ENCODE measurements at places on chromosomes 16 and 17.

DNA sequence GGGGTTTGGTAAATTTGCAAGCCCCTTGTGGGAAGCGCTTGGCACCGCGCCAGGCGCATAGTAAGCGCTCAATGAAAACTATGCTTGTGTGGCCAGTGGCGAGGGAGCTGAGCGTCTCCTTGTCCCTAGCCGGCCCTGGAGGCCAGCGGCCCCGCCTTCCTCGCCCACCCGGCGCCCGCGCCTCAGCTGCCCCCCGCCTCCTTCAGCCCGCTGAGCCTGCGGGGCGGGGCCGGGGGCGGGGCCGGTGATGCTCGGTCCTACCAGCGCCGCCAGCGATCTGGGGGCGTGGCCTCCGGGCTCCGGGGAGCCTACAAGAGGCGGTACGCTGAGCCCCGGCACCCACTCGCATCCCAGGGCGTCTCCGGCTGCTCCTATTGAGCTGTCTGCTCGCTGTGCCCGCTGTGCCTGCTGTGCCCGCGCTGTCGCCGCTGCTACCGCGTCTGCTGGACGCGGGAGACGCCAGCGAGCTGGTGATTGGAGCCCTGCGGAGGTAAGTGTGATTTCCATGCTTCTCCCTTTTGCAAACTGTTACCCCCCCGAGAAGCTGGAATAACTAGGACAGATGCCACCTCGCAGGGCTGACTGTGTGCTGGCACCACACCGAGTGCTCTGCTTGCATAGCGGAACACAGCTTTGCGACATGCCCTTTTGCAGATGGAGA, at the start of gene CRISPLD2:
Gene CRISPLD2 (plus strand): TSS at position 342 of the 661 bp plus-strand sequence. CDS start 18,511 bp downstream, outside the sequence.
- DNase-seq: peak; percentile 87

DNA sequence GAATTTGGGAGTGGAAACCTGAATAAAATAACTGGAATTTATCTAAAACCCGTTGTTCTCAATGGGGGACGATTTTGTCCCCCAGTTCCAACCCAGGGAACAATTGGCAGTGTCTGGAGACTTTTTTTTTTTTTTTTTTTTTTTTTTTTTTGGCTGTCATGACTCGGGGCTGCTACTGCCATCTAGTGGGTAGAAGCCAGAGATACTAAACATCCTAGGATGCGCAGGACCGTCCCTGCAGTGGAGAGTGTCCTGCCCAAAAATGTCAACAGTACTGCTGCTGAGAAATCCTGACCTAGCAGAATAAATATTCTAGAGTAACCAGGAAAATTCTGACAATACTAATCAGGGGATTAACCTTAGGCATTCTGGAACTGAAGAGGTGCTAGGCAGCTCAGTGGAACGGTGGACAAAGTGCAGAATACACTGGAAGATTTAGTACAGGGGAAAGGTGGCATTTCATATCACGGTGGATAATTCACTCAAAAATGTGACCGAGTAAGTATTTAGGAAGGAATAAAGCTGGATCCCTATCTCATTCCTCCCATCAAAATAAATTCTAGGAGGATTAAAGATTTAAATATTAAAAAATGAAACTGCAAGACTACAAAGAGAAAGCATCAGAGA, 107.6 kb downstream of the SPECC1 start:
- DNase-seq: peak; percentile 64

- no peak for DNase-seq
These were observed 26.5 kb downstream of the GJD3 start for GRCh38 chr17:40338058-40338457.

GRCh38 chr16:82585675-82586074, 41.1 kb upstream of the CDH13 start:
- DNase-seq: peak; percentile 51

- DNase-seq: no peak
These were observed 15.1 kb downstream of the AXIN1 start for GRCh38 chr16:337437-337836.

GRCh38 chr17:47888293-47888692, 7.7 kb upstream of the SP2 start:
- no peak for DNase-seq

GRCh38 chr17:33389504-33390135, 96.5 kb upstream of the ASIC2 start:
- DNase-seq: no peak

GRCh38 chr16:57530522-57531252, 5.7 kb downstream of the CCDC102A start:
- no peak for DNase-seq

DNA sequence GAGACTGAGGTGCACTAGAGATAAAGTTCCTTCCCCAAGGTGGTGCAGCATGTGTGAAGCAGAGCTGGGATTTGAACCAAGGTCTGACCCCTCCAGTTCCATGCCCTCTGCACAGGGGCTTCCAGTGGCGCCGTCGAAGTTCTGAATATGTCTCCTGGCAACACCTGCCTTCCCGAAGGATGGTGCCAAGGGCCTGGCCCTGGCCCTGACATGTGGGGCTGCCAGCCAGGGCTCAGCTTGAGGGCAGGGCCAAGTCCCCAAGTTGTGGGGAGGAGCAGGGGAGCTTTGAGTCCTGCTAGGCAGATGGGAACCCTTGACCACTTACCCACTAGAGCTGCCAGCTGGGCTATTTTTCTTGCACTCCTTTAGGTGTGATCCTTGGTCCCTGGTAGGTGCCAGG, 56.4 kb downstream of the NKD1 start:
- no peak for DNase-seq

DNA sequence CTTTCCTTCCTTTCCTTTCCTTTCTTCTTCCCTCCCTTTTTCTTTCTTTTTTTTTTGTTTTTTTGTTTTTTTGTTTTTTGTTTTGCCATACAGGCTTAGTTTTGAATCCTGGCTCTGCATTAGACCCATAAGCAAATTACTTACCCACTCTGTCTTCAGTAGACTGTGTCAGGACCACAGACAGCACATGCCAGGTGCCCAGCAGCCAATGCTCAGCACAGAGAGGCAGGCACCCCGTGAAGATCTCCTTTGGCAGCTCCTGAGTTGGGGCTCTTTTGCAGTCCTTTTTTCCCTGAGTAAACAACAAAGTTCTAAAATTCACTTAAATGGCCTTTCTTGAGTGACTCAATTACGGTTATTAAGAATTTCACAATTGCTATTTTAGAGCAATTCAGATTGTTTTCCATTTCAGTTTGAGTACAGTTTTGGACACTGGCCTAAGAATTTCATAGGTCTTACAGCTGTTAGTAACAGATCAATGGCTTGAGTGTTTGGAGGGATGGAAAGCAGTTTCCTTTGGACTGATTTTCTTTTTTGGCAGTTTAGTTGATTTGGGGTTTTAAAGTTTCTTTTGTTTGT, 26.2 kb upstream of the SLC5A11 start:
- DNase-seq: no peak

DNA sequence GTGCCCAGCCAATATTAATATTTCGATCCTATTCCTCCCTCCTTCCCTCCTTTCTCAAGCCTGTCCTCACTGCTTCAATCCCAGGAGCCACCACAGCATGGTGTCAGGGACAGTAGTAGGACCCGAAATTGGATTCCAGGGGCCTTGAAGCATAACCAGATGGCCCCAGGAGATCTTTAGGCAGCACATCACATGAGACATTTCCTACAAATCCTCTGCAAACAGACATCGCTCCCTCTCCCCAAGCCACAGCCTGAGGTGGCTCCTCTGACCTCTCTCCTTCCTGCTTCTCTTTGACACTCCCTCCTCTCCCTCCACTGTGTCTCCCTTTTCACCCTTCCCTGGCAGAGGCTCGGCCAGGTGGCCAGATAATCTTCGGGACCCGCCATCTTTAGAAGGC, 76.6 kb downstream of the BMERB1 start:
- DNase-seq: no peak

DNA sequence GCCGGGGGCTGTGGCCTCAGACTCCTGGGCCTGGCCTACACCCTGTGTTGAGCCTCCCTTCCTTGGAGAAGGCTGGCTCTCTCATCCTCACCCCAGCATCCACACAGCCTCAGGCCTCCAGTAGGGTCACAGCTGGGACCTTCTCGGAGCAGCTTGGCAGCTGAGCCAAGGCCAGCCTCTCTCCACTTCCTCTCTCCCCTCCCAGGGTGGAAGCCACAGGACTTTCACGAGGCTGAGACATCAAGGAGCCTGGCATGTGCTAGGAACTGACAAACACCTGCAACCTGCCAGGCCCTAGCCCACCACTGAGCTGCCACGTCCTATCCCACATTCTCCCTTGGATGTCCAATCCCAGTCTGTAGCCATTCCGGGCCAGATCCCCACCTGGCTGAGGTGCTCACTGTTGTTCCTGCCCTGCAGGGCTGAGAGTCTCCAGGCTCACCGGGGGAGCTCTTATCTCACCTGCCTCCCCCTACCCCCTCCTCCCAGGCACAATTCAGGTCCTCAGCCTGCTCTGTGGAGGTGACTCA, 3.1 kb downstream of the MMP15 start:
- no peak for DNase-seq

DNA sequence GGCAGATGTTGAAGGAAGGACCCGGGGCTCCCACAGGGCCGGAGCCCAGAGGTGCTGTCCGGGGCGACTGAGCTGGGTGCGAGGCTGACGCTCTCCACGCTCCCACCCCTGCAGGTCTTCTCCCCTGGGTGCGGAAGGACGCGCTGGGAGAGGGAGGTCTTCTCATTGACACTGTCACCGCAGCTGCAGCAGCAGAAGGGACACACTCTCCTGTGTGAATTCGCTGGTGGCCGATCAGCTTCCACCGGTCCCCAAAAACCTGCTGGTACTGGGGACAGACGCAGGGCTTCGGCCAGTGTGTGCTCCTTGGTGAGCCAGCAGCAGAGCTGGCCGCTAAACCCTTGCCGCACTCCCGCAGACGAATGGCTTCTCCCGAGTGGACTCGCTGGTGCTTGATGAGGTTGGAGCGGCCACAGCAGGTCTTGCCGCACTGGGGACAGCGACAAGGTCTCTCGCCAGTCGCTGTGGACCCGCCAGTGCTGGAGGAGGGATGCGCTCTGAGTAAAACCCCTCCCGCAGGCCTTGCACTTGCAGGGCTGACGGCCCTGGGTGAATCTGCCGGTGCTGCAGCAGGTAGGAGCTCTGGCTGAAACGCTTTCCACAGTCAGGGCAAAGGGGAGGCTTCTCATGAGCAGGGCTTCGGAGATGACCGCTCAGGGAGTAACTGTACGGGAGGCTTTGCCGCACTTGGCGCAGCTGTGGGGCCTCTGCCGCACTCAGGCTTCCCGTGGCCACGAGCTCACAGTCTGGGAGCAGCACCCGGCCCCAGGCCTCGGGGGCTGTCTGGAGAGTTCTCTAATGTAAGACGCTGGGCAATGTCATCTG, 6.2 kb downstream of the ZNF843 start:
- DNase-seq: no peak

DNA sequence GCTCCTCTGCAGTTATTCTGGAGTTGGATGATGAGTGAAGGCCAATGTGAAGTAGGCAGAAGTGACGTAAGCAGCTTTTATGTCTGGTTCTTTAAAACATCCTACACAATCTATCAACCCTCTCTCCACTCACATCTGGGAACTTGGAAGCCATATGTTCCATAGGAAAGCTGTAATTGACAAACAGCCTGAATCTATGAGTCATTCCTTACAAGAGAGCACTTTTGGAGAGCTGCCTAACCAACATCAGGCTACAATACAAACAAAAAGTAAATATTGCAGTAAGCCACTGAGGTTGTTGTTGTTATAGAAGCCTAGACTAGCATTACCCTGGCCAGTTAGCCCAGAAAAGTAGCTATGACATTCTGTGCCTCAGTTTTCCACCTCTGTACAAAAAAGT, 5.9 kb downstream of the CCL7 start:
- DNase-seq: peak; percentile 54

DNA sequence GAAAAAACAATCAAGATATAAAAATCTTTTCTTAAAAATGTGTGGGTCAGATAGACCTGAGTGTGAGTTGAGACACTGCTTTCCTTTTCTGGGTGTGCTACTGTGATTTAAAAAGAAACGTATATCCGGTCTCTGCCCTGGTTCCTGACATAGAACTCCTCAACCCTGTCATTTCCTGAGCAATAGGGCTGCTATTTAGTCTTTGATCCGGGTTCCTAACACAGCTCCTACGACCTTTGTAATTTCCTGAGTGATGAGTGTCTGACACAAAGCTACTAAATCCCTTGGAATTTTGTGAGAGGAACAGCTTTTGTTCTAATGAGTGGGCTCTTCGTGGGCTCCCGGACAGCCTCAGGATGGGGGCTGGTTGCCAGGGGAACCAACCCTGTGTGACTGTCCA, 93.9 kb upstream of the FA2H start:
- peak; percentile 59 for DNase-seq

GRCh38 chr17:58402047-58402446, 15.3 kb downstream of the RNF43 start:
- DNase-seq: no peak

DNA sequence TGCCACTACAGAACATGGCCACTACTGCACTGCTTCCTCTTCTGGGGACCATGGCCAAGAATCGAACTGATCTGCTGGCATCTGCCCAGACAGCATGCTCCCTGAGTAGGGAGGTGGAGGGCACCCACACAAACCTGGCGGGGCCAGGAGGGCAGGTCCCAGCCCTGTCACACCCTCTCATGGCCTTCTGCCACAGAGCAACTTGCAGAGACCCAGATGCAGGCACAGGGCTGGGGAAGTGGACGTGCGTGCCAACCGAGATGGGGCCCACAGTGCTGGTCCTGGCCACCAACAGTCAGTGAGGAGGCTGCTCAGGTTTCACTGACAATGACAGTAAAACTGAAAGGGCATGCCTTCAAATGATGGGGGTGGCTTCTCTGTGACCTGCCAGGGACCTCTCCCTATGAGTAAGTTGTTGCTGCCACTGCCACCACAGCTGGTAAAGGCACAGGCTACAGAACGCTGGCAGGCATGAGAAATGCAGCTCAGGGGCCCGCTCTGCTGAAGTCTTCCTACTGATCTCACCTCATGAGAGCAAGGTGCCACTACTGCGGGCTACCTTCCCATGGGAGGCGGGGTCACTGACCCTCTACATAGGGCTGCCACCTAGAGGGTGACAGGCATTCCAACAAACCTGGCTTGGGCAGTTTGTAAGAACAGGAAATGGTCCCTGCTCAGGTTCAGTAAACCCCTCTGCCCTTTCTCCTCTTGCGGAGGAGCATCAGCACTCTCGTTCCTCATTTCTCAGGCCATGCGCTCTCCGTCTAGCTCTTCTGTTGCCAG, 15.5 kb downstream of the HIC1 start:
- DNase-seq: no peak

- no peak for DNase-seq
These were observed 12.2 kb upstream of the LPCAT2 start for GRCh38 chr16:55496509-55497145.

DNA sequence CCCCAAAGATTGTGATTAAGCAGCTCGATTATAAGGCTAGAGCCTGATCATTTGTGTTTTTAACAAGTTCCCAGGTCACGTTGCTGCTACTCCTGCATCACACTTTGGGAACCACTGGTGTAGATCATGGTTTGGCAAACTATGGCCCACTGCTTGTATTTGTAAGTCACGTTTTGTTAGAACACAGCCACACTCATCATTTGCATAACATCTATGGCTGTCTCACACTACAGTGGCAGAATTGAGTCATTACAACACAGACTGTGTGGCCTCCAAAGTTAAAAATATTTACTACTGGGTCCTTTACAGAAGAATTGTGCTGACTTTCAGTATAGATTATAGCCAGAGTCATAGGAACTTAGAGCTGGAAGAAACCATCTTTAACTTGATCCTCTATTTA, 515.3 kb upstream of the PSMD7 start:
- DNase-seq: no peak

- no peak for DNase-seq
These were observed 289.2 kb upstream of the SALL1 start for GRCh38 chr16:51440131-51440889.
